Bone marrow (tissue), 2 donors: ENCODE measurements at places on chromosomes 6 and 20.

DNA sequence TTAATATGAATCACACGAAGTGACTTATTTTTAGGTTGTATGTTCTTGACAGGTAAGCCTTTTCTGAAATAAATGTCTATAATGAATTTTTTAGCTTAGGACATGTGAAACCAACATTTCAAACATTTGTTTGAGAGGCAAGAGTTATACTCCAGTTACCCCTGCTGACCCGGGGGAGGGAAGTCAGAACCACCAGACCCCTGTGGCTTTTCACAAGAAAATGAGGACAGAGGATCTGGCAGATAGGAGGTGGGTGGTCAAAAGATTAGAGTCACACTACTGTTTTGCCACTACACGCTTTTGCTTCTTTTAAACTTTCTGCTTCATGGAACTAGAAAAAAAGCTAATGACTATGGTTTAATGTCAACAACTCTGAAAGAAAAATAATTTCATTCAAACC, 27.5 kb upstream of the ADGRF4 start:
- DNase-seq, result no peak

GRCh38 chr6:143164565-143165105, 103.9 kb downstream of the AIG1 start:
- DNase-seq, result no peak

DNA sequence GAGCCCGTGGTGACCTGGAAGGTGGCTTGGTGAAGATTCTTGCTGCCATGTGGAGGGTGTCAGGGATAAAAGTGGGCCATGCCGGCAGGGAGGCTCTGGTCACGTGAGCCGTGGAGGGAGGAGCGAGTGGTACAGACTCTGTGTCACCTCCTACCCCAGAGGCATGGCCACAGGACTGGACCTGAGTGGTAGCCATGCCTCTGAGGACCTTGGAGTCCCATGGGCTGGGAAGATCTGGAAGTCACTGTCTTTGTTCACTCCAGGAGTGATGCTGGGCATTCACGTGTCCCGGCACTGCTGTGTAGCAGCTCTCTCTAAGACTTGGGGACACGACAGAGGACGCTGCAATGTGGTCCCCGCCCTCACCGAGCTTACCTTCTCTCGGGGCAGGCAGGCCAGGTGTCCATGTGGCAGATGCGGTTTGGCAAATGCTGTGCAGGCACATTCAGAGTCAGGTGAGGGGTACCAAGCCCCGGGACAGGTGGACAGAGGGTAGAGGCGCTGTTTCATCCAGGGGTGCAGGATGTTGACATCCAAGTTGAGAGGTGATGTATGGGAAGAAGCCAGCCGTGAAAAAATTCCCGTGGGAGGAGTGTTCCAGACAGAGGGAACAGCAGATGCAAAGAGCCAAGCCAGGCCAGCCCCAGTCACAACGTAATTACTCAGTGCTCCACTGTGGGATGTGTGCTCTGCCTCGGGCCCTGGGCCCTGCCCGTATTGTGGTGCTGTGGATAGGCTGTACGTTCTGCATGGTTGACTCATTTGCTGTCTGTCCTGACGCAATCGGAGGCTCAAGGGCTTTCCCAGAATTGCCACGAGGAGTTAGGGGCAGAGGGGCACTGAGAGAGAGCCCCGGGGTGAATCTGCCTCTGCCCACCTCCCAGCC, 307.8 kb downstream of the TAF4 start:
- no peak for DNase-seq

GRCh38 chr6:134105940-134106339, 53.5 kb upstream of the SLC2A12 start:
- DNase-seq, result no peak

DNA sequence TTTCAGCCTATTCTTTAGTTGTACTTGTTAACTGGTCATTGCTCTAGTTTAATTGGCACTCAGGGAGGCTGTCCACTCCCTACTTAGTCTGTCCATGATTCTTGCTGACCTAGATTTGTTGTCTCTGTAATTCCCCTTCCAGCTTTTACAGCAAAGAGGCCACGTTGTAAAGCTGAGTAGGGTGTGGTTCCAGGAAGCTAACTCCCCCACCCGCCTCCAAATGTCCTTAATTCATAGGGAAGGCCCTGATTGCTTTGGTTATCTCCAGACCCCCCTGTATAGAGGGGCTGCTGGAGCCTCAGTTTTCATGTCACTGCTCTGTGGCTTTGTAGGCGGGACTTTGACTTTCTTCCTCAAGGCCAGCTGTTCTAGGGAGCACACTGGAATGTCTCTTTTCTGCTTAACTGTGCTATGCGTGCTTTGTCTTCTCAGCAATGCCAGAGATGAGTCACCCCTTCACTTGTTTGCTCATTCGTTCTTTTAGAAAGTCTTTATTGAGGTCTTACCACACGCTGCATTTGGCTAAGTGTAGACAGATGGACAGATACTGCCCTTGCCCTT, 175.1 kb upstream of the JAG1 start:
- DNase-seq, result no peak
